ENCODE measurements at places on chromosomes 3 and 15.

DNA sequence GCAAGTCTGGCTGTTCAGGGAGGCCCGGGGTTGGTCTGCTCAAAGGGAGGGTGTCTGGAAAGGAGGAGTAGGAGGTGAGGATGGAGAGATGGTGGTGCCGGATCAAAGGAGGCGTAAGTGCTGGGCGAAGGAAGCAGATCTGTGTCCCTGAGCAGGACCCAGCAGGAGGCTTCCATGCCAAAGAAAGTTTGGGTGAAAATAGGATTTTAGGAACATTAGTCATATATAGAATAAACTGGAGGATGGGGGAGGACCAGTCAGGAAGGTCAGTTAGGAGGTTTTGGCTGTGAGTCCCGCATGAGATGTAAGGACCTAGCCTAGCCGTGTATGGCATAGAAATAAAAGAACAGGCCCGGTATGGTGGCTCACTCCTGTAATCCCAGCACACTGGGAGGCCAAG lies 28.6 kb upstream of the VPS8 start:
- no peak overlapping the region for H3K27ac ChIP-seq
- no peak overlapping the region for H3K4me3 ChIP-seq
- DNase-seq, result peak; percentile 38
- H3K36me3 ChIP-seq, result no peaks in the 10 kb centered on the region

- DNase-seq, result peak; percentile 86
- peak overlapping the region; percentile 88 for H3K27ac ChIP-seq
- no peak overlapping the region for H3K4me3 ChIP-seq
- no peaks in the 10 kb centered on the region for H3K27me3 ChIP-seq
- no peaks in the 10 kb centered on the region for H3K36me3 ChIP-seq
- peaks cover 11% of the 10 kb centered on the region for H3K4me1 ChIP-seq
Measured at GRCh38 chr3:120153294-120153693, 59.0 kb upstream of the GSK3B start.

DNA sequence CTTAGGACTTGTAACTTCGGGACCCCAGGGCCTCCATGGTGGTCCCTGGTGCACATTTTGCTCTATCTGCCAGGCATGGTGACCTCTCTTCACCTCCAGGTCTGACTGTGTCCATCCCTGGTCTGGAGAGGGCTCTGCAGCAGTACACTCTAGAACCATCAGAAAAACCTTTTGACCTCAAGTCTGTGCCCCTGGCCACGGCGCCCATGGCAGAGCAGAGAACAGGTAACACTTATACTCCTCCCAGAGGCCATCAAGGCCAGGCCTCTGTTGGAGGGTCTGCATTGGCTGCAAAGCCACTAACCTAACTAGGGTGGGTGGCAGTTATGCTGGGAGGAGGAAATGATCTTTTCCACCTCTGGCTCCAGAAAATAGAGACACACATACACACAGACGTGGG lies 10.3 kb upstream of the HMCES start:
- no peaks in the 10 kb centered on the region for H3K27me3 ChIP-seq
- peaks cover 79% of the 10 kb centered on the region for H3K36me3 ChIP-seq
- no peak overlapping the region for H3K27ac ChIP-seq

DNA sequence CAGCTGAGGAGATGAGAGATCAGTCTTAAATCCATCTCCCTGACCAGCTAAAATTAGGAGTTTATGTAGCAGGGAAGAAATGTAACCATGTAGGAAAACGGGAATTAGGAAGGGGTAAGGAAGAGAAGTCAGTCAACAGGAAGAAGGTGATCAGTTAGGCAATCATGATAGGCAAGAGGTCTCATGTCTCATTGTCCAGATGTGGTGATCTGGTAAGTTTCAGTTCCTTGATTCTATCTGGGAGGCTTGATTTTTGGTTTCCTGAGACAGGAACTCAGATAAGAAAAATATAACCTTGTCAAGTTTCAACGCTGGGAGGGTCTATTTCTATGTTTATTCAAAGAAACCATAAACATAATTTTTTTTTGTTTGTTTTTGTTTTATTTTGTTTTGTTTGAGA lies 40.3 kb upstream of the TBC1D5 start:
- DNase-seq, result no peak

- DNase-seq, result peak; percentile 18
- peak overlapping the region; percentile 95 for H3K4me3 ChIP-seq
- H3K36me3 ChIP-seq, result no peaks in the 10 kb centered on the region
Measured at GRCh38 chr3:142724682-142725356, 985 bp downstream of the TRPC1 start.

DNA sequence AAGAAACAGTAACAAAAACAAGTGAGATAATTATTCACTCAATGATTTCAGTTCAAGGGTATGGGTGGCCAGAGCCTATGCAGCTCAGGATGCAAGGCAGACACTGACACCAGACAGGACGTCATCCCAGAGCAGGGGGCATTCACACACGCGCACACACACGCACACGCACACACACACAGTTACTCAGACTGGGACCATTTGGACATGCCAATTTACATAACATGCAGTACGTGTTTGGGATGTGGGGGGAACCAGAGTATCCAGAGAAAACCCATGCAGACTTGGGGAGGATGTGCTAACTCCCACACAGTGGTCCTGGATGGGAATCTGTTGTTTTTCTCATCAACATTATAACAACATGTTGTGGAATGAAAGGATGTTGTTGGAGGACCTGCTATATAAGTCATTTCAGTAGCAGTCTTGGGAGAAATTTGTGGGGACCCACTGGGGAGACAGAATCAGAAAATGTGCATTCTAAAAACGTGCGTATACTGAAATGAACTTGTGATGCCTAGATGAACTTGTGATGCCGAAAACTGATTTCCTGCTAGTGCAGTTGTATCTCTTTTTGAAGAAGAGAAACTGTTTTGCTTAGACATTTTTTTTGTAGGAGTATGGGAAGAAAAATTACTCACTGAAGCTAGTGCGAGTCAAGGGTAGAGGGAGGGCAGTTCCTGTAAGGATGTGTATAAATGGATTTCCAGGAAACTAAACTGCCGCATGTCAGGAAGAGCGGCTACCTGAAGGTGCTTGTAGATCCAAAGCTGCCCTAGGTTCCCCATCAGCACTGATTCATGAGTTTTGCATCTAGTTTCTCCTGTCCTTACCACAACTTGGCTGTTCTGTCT lies 25.2 kb downstream of the CD200 start:
- no peak overlapping the region for H3K27ac ChIP-seq
- no peak overlapping the region for H3K4me3 ChIP-seq
- H3K4me1 ChIP-seq, result peaks cover 1% of the 10 kb centered on the region
- DNase-seq, result peak; percentile 7

GRCh38 chr15:32879980-32880379 lies 162.2 kb downstream of the GREM1 start:
- H3K36me3 ChIP-seq, result 0 out of 2 replicates have a peak, but pooled peaks cover 5% of the 10 kb centered on the region
- H3K27me3 ChIP-seq, result no peaks in the 10 kb centered on the region
- no peak for DNase-seq
- H3K4me3 ChIP-seq, result no peak overlapping the region

DNA sequence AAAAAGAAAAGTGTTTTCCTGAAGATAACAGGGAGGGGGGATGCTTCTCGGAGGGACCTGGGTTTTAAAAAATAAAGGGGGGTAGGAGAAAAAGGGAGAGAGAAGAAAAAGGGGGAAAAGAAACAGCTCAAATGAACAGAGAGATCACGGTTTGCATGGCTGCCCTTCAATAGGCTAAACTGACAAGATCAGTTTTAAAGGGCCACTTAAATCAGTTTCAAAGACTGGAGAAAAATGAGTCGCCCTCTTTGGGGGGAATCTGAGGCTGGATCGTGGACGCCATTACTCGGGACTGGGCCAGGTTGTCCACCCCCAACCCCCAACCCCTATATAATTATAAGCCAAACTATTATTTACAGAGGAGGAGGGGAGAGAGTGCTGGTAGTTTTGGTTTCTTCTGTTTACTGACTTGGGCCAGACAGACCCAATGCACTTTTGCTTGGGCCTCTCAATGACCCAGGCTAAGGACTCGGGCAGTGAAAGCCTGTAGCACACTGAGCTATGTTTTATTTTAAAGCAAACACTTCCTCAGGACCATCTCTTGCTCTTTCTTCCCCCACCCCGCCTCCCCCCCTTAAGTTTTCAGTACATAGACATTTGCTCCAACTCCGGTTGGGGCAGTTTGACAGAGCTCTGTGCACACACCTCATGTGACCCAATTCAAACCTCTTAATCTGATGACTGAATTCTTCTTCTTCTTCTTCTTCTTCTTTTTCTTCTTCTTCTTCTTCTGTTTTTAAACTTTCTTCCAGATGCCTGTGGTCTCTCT lies 6.3 kb downstream of the NR2F2 start:
- H3K36me3 ChIP-seq, result peaks cover 49% of the 10 kb centered on the region
- no peak for DNase-seq
- H3K4me3 ChIP-seq, result peak overlapping the region; percentile 84
- H3K27me3 ChIP-seq, result no peaks in the 10 kb centered on the region
- H3K4me1 ChIP-seq, result no peaks in the 10 kb centered on the region

- DNase-seq, result no peak
- H3K36me3 ChIP-seq, result no peaks in the 10 kb centered on the region
- no peak overlapping the region for H3K27ac ChIP-seq
- no peak overlapping the region for H3K4me3 ChIP-seq
- no peaks in the 10 kb centered on the region for H3K27me3 ChIP-seq
Measured at GRCh38 chr3:161035711-161036110, 69.4 kb downstream of the B3GALNT1 start.

DNA sequence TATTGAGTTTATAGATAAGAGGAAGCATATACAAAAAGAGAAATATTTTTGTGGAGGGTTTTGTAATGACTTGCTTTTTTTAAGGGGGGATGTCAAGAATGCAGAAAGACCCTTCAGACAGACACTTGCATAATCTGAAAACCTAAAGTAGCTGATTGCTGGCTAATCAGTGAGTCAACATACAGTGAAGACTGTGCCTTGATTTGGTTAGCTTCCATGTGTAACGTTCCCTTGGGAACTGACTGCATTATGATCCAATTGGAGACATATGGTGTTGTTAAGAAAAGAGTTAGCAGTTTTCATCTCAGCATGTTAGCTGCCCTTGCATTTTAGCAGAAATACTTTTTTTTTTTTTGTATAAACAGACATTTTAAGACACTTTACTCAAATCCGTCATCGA lies 483.2 kb downstream of the RBMS3 start:
- H3K27me3 ChIP-seq, result no peaks in the 10 kb centered on the region
- no peaks in the 10 kb centered on the region for H3K36me3 ChIP-seq
- H3K4me3 ChIP-seq, result no peak overlapping the region
- peaks cover 8% of the 10 kb centered on the region for H3K4me1 ChIP-seq
- H3K27ac ChIP-seq, result no peak overlapping the region

- no peaks in the 10 kb centered on the region for H3K36me3 ChIP-seq
- H3K27ac ChIP-seq, result no peak overlapping the region
- DNase-seq, result no peak
- no peaks in the 10 kb centered on the region for H3K27me3 ChIP-seq
- H3K4me3 ChIP-seq, result no peak overlapping the region
- no peaks in the 10 kb centered on the region for H3K4me1 ChIP-seq
Measured at GRCh38 chr3:116051040-116051439, 394.2 kb downstream of the LSAMP start.

- no peaks in the 10 kb centered on the region for H3K27me3 ChIP-seq
- no peak for DNase-seq
- H3K4me3 ChIP-seq, result no peak overlapping the region
- no peaks in the 10 kb centered on the region for H3K36me3 ChIP-seq
Measured at GRCh38 chr3:126851382-126851781, 131.5 kb upstream of the PLXNA1 start.

DNA sequence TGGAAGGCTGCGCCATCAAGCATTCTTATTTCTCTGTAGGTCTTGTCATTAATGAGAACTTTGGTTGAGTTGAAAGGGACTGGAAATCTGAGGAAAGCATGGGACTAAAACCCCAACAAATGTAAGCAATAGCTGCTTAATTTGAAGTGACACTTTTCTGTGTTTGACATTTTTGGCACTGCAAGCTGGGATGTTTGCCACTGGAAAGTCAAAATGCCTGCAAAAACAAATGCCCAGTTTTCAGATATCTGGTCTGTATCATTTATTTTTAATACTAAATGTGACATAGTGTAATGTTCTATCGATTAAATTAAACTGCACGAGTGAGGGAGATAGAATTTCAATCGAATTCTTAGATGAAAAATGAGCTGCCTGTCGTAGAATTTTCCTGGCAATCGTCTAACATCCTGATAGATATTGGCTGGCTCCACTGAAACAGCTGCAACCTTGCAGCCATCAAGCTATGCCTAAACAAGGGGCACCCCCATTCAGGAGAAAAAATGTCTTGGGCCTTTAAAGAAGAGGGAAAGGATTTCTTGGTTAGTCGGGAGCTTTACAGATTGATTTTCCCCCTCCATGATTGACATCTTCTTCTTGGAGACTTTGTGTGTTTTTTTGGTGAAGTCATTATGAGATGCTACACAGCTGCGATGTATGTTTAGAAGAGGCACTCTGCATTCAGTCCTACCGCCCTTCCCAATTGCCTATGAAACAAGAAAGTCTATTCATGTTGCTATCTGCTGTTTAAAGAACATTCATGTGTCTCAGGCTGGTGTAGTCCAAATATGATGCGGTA lies 316.7 kb upstream of the TBL1XR1 start:
- H3K27ac ChIP-seq, result no peak overlapping the region
- no peak overlapping the region for H3K4me3 ChIP-seq
- no peaks in the 10 kb centered on the region for H3K36me3 ChIP-seq

GRCh38 chr15:62940093-62940754 lies 102.3 kb upstream of the TPM1 start:
- peak overlapping the region; percentile 43 for H3K27ac ChIP-seq
- H3K4me1 ChIP-seq, result peaks cover 17% of the 10 kb centered on the region
- no peak for DNase-seq

GRCh38 chr15:33188641-33189257 lies 5.8 kb downstream of the FMN1 start:
- no peaks in the 10 kb centered on the region for H3K4me1 ChIP-seq
- H3K27me3 ChIP-seq, result peaks cover 26% of the 10 kb centered on the region
- no peaks in the 10 kb centered on the region for H3K36me3 ChIP-seq
- DNase-seq, result no peak
- H3K27ac ChIP-seq, result no peak overlapping the region

- H3K36me3 ChIP-seq, result no peaks in the 10 kb centered on the region
- H3K27me3 ChIP-seq, result no peaks in the 10 kb centered on the region
Measured at GRCh38 chr3:6679510-6679909, 181.4 kb upstream of the GRM7 start.

DNA sequence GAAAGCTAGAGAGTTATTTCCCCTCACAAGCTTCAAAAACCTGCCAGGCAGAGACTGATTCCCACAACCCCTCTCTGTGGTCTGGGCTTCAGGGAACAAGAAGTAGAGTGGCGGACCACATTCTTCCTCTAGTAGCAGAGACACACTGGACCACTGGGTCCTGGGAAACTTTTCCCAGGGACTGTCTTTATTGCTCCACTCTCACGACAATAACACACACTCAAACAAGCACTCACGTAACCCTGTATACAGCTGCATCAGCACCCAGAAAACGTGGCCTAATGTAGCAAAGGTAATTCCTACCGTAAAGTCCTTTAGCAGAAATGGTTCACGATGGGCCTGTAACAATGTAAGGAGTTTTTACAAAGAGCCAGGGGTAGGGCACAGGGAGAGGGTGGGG lies 27.6 kb downstream of the CPOX start:
- no peaks in the 10 kb centered on the region for H3K36me3 ChIP-seq
- H3K27ac ChIP-seq, result no peak overlapping the region
- H3K4me3 ChIP-seq, result no peak overlapping the region

DNA sequence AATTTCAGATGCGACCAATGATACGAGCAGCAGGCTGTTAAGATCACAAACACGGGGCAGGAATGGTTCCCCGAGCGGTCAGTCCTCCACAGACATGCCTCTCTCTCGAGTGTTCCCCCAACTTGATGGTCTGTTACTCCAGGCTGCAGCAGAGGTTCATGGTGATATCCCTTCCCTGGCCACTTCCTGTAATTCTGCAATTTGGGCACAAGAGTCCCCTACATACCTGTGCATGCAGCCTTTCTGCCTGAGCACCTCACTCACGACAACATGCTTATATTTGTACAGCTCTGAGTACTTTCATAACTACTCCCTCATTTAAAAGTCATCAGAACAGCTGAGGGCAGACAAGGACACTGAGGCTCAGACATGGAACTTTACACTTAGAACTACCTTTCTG lies 408.1 kb upstream of the NR2F2 start:
- no peaks in the 10 kb centered on the region for H3K4me1 ChIP-seq
- no peaks in the 10 kb centered on the region for H3K36me3 ChIP-seq
- no peak for DNase-seq
- H3K4me3 ChIP-seq, result no peak overlapping the region
- H3K27ac ChIP-seq, result no peak overlapping the region

Measured in IMR-90 (cell line).